A549 treated with AZD2906 at 1 μM for 4 hours (cell line): ENCODE measurements at places on chromosomes 6 and 20. TPM values are rescaled to one million over a fixed set of nuclear protein-coding genes. Genes with fewer than 3 reads are reported as not detected.

The TRIM15 gene
- 0.03 to 0.24 TPM in 2 of 5 replicates, not detected in the others for total RNA-seq

The ANGPT4 gene
- total RNA-seq: 0.02 to 0.04 TPM (median 0.03 TPM) in 4 of 5 replicates, not detected in the other

The TBC1D32 gene
- 0.69 to 1.1 TPM (median 0.76 TPM) in 5 replicates for total RNA-seq

The RNF146 gene
- 10.2 to 12.2 TPM (median 10.9 TPM) in 5 replicates for total RNA-seq

The RIPOR3 gene
- total RNA-seq: 0.02 to 0.03 TPM (median 0.03 TPM) in 4 of 5 replicates, not detected in the other

The TPBG gene
- 30.1 to 35.9 TPM (median 35.1 TPM) in 5 replicates for total RNA-seq

The PRDM1 gene
- 5.0 to 6.7 TPM (median 5.5 TPM) in 5 replicates for total RNA-seq

The PRRT1 gene
- total RNA-seq: 0.47 to 0.82 TPM (median 0.61 TPM) in 5 replicates

The TRIM31 gene
- total RNA-seq: 0.58 to 0.82 TPM (median 0.72 TPM) in 5 replicates

The RBM24 gene
- total RNA-seq: 4.7 to 6.0 TPM (median 5.3 TPM) in 5 replicates

The KIF25 gene
- 0.03 to 0.07 TPM in 2 of 5 replicates, not detected in the others for total RNA-seq

The SMLR1 gene
- 0.02 to 0.03 TPM in 2 of 5 replicates, not detected in the others for total RNA-seq

The SSTR4 gene
- 0.43 to 0.96 TPM (median 0.79 TPM) in 5 replicates for total RNA-seq

The CD24 gene
- 236 to 302 TPM (median 282 TPM) in 5 replicates for total RNA-seq

The WFDC5 gene
- 0.08 TPM in 1 of 5 replicates, not detected in the others for total RNA-seq

The MRPS18A gene
- total RNA-seq: 47.1 to 51.8 TPM (median 50.0 TPM) in 5 replicates

The THBS2 gene
- total RNA-seq: 0.02 to 0.05 TPM (median 0.03 TPM) in 4 of 5 replicates, not detected in the other

The SPDEF gene
- total RNA-seq: 1.3 to 1.9 TPM (median 1.8 TPM) in 5 replicates

The SPAG4 gene
- 4.3 to 6.1 TPM (median 5.0 TPM) in 5 replicates for total RNA-seq

The ZBP1 gene
- 0.02 to 0.03 TPM in 2 of 5 replicates, not detected in the others for total RNA-seq

The CNBD2 gene
- 5.2 to 7.2 TPM (median 6.5 TPM) in 5 replicates for total RNA-seq

The BPIFB1 gene
- 0.03 to 0.15 TPM (median 0.07 TPM) in 5 replicates for total RNA-seq

The COL9A3 gene
- total RNA-seq: 0.32 to 0.69 TPM (median 0.63 TPM) in 5 replicates

The OR2H2 gene
- not detected in 5 replicates for total RNA-seq

The PNPLA1 gene
- total RNA-seq: not detected in 5 replicates

The LY6G6C gene
- 0.08 to 0.14 TPM (median 0.09 TPM) in 3 of 5 replicates, not detected in the others for total RNA-seq

The RSPO3 gene
- 59.5 to 80.5 TPM (median 63.8 TPM) in 5 replicates for total RNA-seq

The MANEA gene
- total RNA-seq: 3.0 to 3.9 TPM (median 3.3 TPM) in 5 replicates

The GJA10 gene
- not detected in 5 replicates for total RNA-seq

The DOK5 gene
- total RNA-seq: not detected in 5 replicates
